ENCODE measurements at places on chromosomes 2 and 18. TPM values are rescaled to one million over a fixed set of nuclear protein-coding genes. Genes with fewer than 3 reads are reported as not detected.
A peak's percentile ranks its signal among the peaks of the same experiment; 100 is the strongest.

The SOS1 gene
- total RNA-seq, result 30.0 TPM

The REG3G gene
- not detected for total RNA-seq

The NOSTRIN gene
- total RNA-seq, result 55.6 TPM

The AQP4 gene
- total RNA-seq, result 0.14 TPM

The DYSF gene
- 5.0 TPM for total RNA-seq

The ALPP gene
- total RNA-seq, result not detected

The DNAJC5G gene
- total RNA-seq, result not detected

The OTOF gene
- total RNA-seq, result not detected

The PLEKHM3 gene
- 10.4 TPM for total RNA-seq

The COX7A2L gene
- 97.2 TPM for total RNA-seq

- DNase-seq, result no peak
These were observed 80.3 kb downstream of the SPOPL start for GRCh38 chr2:138581909-138582308.

DNA sequence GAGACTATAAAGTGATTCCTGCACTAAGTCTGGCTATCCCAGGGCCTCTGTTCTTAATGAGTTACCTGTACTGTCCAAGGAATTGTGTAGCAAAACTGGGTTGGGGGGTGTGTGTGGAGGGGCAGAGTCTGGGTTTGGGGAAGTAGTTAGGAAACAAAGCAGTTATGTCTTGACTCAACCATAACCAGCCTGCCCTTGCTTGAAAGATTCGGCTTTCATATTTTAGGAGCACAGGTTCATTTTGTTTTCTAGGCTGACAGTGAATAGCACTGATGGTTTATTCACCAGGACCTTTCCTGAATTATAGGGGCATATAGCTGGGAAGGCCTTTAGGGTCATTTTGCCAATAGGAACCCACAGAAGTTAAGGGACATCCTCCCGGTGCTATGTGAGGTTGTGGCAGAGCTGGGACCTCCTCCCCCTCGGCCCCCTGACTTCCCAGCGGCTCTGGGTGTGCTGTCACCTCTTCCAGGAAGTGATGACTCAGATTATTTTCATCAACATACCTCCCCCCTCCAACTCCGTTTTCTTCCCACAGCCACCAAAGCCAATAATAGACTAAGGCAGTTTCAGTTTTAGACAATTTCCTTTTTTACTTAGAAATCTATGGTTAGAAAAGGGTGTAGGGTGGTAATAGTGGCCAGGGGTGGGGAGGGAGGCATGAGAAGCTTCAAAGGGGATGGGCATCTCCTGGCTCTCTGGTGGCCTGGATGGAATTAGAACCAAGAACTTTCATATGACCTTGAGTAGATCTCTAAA, 44.8 kb downstream of the SETBP1 start:
- peak; percentile 51 for DNase-seq

DNA sequence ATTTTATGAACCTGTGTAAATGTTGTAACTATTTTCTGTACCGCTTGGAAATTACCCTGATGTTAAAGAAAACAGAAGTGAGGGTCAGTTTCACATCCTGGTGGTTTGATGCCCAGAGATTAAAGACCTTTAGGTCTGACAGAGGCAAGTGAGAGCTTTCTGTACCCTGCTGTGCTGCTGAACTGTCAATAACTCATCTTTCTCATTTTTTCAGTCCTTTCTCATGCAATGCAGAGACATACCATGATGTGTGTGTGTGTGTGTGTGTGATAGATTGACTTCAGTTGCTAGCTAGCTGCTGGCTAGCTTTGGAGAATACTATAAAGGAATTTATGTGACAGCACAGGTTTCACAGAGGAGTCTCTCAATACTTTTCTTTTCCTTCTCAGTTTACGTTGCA, 2025.6 kb upstream of the LRRTM1 start:
- DNase-seq, result no peak

GRCh38 chr18:80046961-80047541, 12.8 kb downstream of the RBFA start:
- no peak for DNase-seq

DNA sequence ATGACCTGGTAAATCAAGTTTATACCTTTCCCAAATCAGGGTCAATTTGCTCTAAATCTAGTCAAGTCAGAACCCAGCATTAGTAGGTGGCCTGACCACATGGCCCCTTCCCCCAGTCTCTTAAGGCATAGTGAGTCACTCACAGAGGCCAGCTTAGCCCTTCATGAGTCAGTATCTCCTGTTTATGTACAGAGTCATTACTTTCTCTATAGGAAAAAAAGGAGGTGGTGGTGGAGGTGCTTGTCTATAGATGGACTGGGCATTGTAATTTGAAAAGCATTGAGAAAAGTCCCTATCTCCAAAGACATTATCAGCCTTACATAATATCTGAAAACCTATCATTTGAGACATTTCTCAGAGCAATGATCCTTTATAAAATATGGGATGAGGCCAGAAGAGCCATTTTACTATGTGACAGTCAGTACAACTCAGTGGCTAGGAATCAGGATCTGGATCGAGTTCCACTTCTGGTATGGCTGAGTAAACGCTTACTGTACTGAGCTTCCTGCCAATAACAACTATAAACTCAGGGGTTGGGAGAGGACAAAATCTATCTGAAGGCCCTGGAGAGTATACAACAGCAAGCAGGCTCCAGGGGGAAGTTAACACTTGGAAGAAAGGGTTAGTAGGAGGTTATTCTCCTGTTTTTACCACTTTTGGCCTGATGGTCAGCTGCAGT, 22.5 kb upstream of the SIGLEC15 start:
- DNase-seq, result no peak

DNA sequence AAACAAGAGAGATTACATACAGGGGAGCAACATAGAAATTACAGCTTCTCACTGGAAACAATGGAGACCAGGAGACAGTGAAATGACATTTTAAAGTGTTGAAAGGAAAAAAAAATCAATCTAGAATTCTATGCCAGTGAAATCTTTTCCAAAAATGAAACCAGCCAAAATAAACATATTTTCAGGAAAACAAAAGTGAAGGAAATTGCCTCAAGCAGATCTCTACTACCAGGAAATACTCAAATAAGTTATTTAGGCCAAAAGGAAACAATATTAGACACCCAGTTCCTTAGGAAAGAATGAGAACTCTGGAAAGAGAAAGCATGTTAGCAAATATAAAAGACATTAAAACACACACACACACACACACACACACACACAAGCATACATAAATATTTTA, 339.9 kb upstream of the NCKAP5 start:
- no peak for DNase-seq

GRCh38 chr18:23238651-23239349, 103.5 kb downstream of the CABLES1 start:
- no peak for DNase-seq

- no peak for DNase-seq
These were observed 26.8 kb downstream of the DDX1 start for GRCh38 chr2:15618449-15618855.

GRCh38 chr2:192593561-192593960, 398.8 kb upstream of the TMEFF2 start:
- no peak for DNase-seq

DNA sequence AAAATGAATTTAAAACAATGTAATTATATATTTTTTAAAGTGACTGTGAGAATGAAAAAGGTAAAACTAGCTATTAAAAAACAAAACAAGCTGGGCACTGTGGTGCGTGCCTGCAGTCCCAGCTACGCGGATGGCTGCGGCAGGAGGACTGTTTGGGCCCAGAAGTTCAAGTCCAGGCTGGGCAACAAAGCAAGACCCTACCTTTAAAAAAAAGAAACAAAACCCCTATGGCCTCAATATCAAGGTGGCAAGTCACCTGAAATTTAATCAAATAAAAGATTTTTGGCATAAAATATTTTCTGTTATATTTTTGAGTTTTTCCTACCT, 46.9 kb upstream of the STRN start:
- DNase-seq, result no peak

DNA sequence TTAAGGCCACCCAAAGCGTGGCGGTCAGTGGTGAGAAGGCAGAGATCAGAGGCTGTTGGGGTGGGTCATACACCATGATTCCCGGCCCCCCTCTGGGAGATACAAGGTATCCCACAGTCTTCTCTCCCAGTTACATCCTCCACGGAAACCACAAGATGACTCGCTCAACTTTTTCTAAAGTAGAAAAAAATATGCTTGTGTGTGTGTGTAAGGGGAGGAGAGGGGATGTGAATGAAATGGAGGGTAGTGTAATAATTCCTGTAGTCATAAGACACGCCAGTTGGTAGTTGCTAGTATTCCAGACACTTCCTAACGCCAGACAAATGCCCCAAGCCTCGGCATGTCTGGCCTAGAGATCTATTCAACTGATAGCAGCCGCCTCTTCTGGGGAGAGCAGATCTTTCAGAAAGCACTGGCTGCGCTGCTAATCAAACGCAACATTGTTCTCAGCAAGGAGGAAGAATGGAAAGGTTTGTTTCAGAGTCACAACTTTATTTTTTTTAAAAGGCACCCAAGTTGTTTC, 143.5 kb downstream of the TGIF1 start:
- no peak for DNase-seq

DNA sequence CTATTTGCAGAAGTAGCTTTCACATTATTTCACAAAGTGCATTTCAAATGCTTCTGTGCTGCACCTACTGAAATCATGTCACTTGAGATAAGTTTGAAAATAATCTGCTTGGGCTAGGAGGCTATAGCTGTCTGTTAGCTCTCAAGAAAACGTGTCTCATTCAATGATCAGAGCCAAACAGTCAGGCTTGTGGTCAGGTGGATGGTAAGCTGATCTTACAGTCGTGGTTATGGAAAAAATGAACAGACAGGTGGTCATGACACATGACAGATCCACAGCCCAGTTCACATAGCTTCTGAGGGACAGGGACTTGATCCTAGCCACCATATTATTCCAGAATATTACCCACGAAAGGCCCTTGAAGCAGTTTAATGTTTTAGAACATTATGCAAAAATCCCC, 26.5 kb upstream of the RFX8 start:
- no peak for DNase-seq

- DNase-seq, result no peak
These were observed 8.8 kb downstream of the DHX57 start for GRCh38 chr2:38866773-38867443.

GRCh38 chr18:57077786-57078552, 68.9 kb upstream of the BOD1L2 start:
- DNase-seq, result no peak

- peak; percentile 67 for DNase-seq
These were observed 52.8 kb upstream of the HAAO start for GRCh38 chr2:42844901-42845821.

GRCh38 chr2:109180786-109181185, 51.8 kb downstream of the SH3RF3 start:
- no peak for DNase-seq

- DNase-seq, result no peak
These were observed 107.9 kb downstream of the MAP4K4 start for GRCh38 chr2:101805152-101806088.

Measured in left colon (tissue), 2 donors.